ENCODE measurements at places on chromosomes 2 and 18.

DNA sequence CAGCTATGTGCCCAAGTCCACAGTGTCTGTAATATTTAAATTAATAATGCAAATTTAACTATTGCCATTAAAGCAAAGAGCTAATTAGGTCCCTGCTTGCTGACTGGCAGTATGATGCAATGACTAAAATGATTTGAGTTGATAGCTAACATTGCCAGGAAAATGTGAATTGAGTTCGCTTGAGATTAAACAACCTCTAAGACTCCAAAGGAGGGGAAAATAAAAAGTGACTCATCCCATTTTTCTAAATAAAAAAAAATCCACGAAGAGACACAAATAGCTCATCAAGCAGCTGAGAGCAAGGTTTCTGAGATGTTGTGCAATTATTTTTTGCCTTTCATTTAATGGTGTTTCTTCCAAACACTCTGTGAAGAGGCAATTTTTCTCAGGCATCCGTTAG is 413.0 kb downstream of the MTX2 start:
- no peak for DNase-seq

GRCh38 chr2:124540805-124541204 is 515.7 kb downstream of the CNTNAP5 start:
- DNase-seq, result no peak

- no peak for DNase-seq
Observed at GRCh38 chr2:120476141-120476540, 130.2 kb downstream of the INHBB start.

DNA sequence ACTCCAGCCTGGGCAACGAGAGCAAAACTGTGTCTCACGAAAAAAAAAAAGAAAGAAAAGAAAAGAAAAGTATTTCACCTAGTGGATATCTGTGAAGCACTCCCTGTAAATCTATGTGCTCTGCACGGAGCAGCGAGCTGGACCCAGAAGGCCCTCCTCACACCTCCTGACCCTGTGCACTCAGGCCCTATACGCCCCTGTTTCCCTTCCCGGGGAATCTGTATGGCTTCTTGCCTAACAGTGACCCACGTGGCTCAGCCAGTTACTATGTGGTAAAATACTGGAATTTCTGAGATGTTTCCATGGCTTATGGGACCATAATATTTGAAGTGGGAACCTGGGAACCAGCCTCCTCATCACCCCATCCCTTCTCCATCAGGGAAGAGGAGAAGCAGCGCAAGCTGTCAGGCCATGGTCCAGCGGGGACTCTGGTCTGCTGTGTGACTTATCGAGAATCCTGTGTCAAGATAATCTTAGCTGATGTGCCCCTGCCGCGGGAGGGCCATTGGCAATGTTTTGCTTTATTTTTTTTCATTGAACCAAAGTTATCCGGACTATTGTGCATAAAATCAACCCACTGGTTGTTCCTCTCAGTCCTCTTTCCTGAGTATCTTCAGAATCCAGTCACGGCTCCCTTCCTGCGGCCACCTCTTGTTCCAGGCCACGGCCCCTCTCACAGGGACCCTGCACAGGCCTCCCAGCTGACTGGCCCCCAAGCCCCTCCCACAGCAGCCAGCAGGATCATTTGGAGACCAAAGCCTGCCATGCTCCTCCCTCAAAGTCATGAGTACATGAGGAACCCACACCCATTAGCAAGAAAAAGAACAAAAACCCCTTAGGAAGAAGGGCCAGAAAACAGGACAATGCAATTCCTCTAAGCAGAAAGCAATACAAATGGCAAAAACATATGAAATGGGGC is 30.6 kb downstream of the SDC1 start:
- DNase-seq, result no peak

GRCh38 chr2:79294994-79295393 is 135.4 kb upstream of the REG3A start:
- DNase-seq, result no peak

GRCh38 chr2:24009680-24010476 is at the start of gene MFSD2B:
MFSD2B (plus strand) TSS chr2:24010085; CDS start chr2:24010097, 12 bp downstream.
- no peak for DNase-seq

DNA sequence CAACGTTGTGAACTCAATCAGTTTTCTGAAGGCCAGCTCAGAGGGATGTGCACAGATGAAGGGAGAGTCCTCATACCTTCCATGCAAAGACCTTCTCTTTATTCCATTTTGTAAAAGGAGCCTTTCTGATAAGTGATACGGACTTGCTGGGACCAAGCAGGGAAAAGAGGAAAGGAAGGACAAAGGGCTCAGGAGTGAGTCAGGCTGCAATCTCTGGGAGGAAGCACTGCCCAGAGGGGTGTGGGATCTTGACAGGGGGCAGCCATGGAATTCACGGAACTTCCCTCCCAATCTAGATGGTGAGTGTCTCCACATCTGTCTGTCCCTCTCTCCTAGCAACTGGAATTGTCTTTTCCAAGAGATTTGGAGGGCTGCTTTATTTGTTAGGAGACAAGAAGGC is 281.4 kb upstream of the CELF4 start:
- DNase-seq, result no peak

DNA sequence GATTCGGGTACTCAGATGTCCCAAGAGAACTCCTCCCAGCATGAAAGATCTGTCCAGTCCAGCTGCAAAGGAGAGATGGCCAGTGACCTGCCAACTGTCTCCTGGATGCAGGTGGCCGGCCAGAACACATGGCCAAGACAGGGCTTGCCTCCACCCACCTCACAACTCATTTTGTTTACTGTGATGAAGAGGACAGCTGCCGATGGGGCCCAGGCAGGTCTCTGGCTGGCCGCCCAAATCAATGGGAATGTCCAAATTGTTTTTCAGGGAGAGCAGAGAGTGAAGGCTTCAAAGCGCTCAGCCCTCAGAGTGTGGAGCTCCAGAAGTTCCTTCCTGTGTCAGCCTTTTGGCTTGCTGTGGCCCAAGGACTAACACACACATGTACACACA is 41.9 kb downstream of the FOSL2 start:
- no peak for DNase-seq

GRCh38 chr2:36497570-36498163 is 100.3 kb downstream of the FEZ2 start:
- DNase-seq, result no peak

GRCh38 chr2:170024721-170025120 is 153.2 kb upstream of the MYO3B start:
- no peak for DNase-seq

DNA sequence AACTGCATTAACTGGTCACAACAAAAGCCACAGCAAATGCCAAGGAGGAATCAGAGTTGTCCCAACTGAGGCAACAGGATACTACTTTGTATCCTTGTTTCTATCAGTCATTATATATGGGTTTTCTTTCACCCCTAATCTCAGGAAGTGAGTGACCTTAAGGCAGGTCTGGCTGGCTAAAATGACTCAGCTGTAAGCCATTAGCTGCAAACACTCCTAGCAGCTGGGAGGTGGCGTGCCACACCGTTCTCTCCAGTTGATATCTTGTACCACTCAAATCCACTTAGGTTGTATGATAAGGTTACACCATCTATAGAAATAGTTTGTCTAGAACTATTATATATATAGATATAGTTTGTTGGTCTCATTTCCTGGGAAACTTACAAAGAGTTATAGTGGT is 171.1 kb upstream of the MC4R start:
- DNase-seq, result no peak

- no peak for DNase-seq
Observed at GRCh38 chr2:156784020-156784701, 348.0 kb downstream of the GPD2 start.

- no peak for DNase-seq
Observed at GRCh38 chr2:140596447-140596846, 1534.4 kb downstream of the LRP1B start.

- DNase-seq, result peak; percentile 65
Observed at GRCh38 chr18:45197526-45197970, 417.7 kb upstream of the SLC14A2 start.

DNA sequence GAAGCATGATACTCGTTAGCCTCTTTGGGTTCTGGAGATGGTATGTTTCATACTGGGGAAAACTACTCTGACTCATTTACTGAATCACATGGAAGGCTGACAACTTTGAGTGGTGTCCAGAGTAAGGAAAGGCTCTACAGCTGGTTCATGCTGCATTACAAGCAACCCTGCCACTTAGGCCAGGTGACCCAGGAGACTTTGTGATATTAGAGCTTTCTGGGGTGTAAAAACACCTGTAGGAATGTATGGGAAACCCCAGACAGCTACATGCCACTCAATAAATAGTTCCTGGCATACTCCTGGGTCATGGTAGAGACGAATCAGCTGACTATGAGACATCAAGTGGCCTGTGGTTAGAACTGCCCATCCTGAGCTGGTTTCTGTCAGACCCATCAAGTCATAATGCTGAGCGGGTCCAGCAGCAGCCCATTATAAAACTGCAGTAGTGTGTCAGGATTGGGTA is 21.3 kb upstream of the TCF7L1 start:
- no peak for DNase-seq

GRCh38 chr2:68737711-68738110 is 3.1 kb downstream of the ARHGAP25 start:
- DNase-seq, result peak; percentile 49

DNA sequence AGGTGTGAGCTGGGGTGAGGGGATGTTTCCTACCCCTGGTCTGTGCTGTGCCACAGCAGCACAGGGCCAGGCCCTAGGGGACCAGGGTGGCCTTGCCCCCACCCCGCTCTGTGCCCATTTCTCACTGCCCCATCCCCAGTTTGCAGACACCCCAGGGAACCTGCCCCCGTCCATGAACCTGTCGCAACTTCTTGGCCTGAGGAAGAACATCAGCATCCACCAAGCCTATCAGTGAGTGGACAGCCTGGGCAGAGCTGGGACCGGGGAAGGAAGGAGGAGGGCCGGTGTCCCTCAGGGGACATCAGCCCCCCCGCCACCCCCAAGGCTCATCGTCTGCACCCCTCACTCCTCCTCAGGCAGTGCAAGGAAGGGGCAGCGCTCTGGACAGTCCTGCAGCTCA is 7.5 kb downstream of the PROM2 start:
- DNase-seq, result no peak

GRCh38 chr18:616380-616995 is 19.7 kb downstream of the CLUL1 start:
- peak; percentile 3 for DNase-seq

GRCh38 chr2:3604207-3604877 is 9.4 kb downstream of the COLEC11 start:
- no peak for DNase-seq

DNA sequence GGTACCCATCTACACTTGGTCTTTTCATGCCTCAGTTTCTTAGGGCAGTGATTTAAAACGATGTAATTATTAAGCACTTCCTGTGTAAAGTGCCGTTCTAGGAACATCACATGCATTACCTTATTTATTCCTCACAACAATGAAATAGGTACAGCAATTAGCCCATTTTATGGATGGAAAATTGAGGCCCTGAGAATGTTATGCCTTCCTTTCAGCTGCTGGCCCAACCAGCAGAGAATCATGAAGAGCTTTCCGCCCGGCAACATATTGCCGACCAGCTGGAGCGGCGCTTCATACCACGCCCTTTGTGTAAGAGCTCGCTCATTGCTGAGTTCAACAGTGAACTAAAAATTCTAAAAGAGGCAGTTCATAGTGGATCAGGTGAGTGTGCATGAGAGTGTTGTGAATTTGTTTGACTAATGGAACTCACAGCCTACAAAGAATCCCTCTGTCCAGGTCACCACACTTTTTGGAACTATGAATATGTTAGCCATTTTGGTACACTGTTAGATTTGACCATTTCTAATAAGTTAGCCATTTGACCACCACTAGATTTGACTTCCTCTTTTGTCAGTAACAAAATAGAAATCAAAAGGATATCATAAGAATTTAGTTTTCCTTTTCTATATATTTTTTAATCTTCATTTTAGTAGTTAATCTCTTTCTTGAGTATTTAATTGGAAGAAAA is 25.6 kb upstream of the RPE start:
- DNase-seq, result no peak

DNA sequence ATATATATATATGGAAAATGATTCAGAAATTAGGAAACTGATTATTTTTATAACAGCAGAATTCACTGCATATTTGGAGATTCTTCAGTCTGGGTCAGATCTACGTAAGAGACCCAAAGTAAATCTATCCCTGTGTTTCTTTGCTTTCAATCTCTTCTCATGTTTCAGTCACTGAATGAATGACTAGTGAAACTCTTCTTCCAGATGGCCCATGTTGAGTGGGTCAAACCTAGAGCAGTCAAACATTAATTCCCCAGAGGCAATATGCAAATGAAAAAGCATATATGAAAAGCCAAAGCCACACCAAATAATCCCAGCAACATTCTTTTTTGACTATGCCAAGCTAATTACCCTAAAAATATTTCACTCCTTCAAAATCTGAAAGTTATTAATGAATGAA is 317.3 kb downstream of the RBM43 start:
- DNase-seq, result no peak

DNA sequence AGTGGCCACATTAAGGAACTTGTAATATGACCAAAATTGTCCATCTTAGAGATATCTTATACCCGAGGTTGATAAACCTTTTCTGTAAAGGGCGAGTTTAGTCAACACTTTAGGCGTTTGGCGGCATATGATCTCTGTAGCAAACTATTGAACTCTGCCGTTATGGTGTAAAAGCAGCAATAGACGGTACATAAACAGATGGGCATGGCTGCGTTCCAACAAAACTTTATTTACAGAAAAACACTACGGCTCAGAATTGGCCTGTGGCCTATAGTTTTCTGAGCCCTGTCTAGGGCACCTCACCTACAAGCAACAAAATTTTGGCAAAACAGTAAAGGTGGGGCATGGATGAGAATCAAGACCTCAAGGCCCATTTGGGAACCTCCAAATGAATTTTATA is 121.9 kb upstream of the HAAO start:
- no peak for DNase-seq

GRCh38 chr2:67399831-67400489 is 2.8 kb downstream of the ETAA1 start:
- no peak for DNase-seq

GRCh38 chr2:10534514-10535250 is 86.6 kb upstream of the ODC1 start:
- DNase-seq, result no peak

GRCh38 chr2:96737831-96738230 is 2.0 kb downstream of the LMAN2L start:
- DNase-seq, result no peak

- DNase-seq, result no peak
Observed at GRCh38 chr2:28904802-28905457, 10.5 kb downstream of the WDR43 start.

DNA sequence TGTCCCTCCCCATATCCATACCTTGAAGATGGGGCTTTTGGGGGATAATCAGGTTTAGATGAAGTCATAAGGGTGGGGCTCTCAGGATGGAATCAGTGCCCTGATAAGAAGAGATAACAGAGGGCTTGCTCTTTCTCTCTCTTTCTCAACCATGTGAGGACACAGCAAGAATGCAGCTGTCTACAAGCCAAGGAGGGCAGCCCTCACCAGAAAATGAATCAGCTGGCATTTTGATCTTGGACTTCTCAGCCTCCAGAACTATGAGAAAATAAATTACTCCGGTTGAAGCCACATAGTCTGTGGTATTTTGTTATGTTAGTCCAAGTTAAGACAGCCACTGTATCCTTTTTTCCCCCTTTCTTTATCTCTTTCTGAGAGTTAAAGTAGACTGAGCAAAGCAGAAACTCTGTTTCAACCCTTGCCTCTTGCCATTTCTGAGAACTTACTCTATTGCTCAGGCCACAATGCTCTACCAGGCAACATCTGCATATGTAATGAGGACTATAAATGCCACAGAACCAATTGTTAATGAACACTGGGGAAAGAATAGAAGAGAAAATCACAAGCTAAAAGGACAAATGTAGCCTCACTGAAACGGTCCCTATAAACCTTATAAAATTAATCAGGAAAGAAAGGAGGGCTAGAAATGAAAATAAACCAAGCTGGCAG is 56.9 kb downstream of the SRBD1 start:
- no peak for DNase-seq

GRCh38 chr18:51480407-51481261 is 283.2 kb upstream of the MEX3C start:
- DNase-seq, result no peak
